ENCODE measurements at places on chromosomes 3 and 15.
A peak's percentile ranks its signal among the peaks of the same experiment; 100 is the strongest.

GRCh38 chr3:154235330-154235729, 89.0 kb downstream of the DHX36 start:
- no peak for DNase-seq

DNA sequence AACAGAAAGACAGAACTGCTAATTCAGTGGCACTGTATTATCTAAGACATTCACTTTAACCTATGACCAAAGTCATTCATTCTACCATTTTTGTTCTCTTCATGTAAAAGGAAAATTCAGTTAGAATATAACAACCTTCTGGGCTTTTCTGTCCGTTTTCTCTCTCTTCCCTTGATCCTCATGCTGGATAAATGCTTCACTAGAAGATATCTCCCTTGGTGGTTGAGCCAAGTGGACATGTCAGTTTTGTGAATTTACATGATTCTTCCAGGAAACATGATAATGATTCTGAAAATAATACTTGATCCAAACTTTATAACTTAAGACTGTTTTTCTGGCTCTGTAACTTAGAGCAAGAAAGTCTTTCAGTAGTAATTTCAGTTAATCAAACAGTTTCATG, 1012.2 kb downstream of the SQOR start:
- DNase-seq = no peak

DNA sequence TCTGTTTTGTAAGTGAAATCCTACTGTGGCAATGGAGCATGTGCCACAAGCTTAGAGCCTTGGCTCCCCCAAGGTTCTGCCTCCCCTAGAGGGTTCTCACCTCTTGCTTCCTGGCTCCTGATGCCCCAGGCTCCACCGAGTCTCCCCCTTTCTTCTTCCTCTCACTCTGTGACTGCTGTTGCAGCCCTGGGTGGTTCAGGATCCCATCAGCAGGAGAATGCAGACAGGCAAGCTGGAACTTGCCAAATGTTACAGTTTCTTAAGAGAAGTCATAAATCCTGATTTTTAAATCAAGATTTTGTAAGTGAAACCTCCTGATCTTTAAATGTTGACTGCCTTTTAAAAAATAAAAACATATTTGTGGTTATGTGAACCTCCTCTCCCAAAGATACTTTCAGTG, 133.9 kb downstream of the CCNL1 start:
- peak; percentile 13 for DNase-seq

- DNase-seq = no peak
Measured at GRCh38 chr3:57756528-57757401, 656 bp downstream of the SLMAP start.

DNA sequence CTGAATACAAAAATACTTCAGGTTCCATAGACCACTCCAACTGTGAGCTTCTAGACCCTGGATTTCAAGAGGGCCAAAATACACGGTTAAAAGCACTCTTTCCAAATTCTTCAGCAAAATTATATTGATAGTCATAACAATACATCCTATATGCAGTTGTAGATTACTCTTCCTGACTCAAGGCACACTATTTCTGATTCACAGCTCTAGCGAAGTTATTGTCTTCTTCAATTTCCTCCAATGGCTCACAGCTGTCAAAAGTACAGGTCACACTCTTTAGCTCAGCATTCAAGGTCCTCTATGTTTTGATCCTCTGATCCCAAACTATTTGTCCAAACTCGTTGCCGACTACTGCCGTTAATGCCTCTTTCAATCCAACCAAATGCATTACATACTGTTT, 13.5 kb upstream of the CCDC80 start:
- DNase-seq = no peak

- peak; percentile 46 for DNase-seq
Measured at GRCh38 chr3:32626631-32627030, 56.0 kb upstream of the DYNC1LI1 start.
